Activated CD8-positive, alpha-beta T cell treated with anti-CD3 and anti-CD28 coated beads for 36 hours (primary cell): ENCODE measurements at places on chromosomes 7 and 10. TPM values are rescaled to one million over a fixed set of nuclear protein-coding genes. Genes with fewer than 3 reads are reported as not detected.

GRCh38 chr7:114104035-114104434, 185.2 kb upstream of the PPP1R3A start:
- DNase-seq: no peak

DNA sequence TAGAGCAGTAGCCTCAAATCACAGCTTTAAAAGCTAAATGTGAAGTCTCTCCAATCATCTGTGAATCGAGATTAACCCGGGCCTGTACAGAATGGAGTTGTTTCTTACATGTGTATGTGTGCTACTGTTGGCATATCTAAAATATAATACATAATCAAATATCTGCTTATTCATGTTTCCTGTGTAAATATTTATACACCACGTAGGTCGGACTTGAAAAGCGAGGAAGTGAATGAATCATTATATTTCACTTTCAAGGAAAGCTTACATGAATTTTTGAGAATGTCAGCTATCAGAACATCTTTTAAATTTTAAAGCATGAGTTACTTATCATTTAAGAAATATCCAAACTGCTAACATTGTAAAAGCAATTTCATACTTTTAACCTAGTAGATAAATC, 233.3 kb downstream of the SLC25A13 start:
- no peak for DNase-seq

DNA sequence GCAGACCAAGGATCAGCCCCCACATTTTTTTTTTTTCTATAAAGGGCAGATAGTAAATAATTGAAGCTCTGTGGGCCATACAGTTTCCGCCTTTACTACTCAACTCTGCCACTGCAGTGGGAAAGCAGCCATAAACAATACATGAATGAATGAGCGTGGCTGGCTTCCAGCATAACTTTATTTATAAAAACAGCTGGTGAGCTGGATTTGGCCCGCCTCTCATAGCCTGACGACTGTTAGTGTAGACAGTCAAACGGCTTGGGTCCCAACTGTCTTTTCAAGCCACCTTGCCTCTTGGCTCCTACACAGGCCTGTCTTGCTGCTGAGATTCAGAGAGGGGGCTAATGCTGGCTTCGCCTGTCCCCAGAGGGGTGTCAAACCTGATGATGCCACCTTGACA, 169.8 kb upstream of the GPR26 start:
- DNase-seq: no peak

DNA sequence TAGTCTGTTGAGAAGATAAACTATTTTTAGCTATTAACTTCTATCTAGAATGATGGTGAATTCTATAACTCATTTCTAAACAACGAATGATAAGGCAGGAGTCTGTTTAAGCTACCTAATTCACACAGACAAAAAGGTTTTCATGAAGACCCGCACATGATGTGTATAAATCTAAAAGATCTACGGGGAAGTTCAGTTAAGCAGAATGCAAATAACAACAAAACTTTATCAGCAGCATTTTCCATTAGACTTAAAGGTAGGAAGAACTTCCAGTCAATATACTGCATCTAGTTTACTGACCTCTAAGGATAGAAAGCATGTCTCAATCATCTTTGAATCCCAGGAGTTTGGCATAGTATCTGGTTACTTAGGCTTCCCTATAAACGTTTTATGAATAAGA, 62.6 kb downstream of the CDK6 start:
- DNase-seq: no peak

DNA sequence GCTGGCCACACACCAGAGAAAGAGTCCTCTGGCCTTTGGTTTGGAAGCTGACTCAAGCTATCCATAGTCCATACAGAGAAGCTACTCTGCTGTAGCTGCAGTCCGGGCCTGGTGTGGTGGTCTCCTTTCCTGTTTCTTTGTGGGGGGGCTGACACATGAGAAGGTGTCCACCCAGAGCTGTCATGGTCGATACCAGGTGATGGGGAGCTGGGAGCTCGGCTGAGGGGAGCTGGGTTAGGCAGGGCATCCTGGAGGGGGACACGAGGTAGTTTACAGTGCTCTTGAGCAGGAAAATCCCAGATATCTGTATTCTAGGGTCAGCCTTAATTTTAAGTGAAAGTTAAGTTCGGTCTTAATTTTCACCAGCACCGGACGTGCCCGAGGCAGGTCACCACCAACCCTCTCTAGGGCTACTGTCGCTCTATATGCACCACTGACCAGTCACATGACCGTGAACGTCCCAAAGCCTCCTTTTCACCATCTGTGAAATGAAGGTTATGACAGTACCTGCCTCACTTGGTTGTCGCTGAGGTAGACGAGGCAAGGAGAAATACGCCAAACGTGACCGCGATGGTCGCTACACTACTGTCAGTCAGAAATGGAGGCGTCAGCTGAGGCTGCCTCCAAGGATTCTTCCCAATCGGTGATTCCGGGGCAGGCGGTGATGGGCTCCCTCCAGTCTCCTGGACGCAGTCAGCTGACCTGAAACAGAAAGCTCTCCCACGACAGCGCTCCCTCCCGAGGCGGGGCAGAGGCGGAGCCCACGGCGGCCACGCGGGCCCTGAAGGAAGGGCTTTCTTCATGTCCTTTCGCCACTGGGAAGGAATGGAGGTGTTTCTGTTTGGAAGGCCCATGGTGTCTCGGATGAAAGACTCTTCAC, 69.4 kb upstream of the SHH start:
- no peak for DNase-seq

Gene RHEB
- total RNA-seq: 42.0 TPM

Gene CUEDC2
- total RNA-seq: 71.8 TPM

DNA sequence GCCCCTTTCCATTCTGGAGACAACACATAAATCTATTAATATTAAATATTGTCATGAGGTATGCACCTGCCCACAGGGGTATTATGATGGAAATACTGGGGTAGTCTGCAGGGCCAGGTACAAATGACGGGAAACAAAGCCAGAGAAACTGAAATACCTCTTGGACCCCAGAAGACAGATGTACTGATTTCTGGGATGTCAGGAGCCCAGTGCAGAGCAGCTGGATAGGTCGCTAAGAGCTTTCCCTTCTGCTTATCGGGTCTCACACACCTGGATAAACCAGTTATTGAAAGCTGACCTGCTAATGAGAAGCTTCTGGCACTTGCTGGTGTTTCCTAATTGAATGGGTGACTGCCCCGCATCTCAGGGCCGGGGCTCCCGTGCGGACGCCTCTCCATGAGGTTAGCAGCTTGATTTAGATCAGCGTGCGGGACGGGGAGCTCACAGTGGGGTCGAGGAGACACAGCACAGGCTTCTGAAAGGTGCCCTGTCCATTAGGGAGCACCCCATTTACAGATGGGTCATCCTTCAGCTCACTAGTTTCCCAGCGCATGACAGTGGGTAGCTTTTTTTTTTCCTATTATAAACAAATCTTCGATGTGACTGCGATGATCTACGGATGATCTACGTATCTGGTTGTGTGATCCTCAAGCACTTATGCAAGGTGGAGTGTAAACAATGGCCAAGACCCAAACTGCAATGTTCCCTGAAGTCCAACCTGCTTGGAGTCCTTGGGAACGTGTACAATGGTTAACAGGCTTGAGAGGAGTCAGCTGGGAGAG, 1.5 kb upstream of the INSIG1 start:
- no peak for DNase-seq

Gene HOXA2
- total RNA-seq: not detected

- DNase-seq: peak; percentile 32
These were observed 30.4 kb upstream of the DDC start for GRCh38 chr7:50595491-50596102.

- no peak for DNase-seq
These were observed 10.1 kb upstream of the ADAP1 start for GRCh38 chr7:964401-965231.

Gene HABP2
- not detected for total RNA-seq

GRCh38 chr10:62170732-62171131, 97.9 kb downstream of the RTKN2 start:
- no peak for DNase-seq

Gene ZNF273
- total RNA-seq: 11.9 TPM

GRCh38 chr7:92754919-92755581, 81.3 kb downstream of the CDK6 start:
- DNase-seq: no peak

DNA sequence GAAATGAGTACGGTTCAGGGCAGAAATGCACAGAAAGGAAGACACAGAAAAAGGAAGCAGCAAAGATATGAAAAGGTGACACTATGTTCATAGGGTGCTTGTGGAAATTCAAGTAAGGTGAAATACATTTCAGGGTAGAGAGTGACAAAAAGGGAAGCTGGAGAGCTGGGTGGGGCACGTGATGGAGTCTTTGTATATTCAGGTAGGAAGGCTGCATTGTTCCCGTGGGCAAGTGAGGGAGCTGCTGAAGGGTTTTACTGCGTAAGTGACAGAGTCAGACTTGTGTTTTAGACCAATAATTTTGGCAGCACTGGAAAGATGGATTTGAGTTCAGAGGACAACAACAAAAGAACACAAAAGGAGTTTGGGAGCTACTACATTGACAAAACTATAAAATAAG, 35.3 kb upstream of the ANK3 start:
- no peak for DNase-seq
